ENCODE measurements at places on chromosomes 3 and 15.
A peak's percentile ranks its signal among the peaks of the same experiment; 100 is the strongest.

DNA sequence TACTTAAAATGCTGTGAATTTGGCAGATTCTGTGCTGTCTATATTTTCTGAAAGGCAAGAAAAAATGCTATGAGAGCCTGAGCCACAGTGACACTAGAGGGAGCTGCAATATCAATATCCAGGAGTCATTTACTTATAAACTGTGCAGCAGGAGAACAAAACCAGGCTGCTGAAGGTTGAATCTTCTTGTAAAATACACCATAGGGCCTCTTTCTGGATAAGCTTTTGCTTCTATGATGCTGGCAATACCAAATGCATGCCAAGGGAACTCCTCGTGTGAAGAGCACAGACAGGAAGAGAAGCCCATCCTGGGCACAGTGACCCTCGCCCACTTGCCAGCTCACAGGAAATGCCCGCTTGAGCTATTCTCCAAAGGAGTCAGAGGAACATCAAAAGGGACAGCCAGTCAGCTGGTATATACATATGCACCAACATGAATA, 48.0 kb upstream of the TSPAN3 start:
- DNase-seq, result peak; percentile 37

DNA sequence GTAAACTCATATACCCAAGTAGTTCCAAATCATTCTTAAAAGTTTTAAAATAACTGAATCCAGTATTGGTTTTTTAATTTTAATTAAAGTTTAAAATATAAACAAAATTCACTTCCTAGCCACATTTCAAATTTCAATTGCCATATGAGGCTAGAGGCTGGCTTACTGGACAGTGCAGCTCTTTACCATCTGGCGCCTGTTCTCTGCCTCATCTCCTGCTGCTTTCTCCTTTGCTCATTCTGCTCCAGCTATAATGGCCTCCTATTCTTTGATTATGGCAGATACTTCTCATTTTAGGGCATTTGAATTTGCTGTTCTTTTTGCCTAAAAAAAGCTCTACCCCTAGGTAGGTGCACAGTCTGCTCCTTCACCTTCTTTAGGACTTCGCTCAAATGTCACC, 19.1 kb downstream of the ARMC8 start:
- DNase-seq, result peak; percentile 69

- DNase-seq, result no peak
Observed at GRCh38 chr3:70556056-70556455, 243.6 kb upstream of the MDFIC2 start.

GRCh38 chr3:229183-229661, 32.7 kb downstream of the CHL1 start:
- no peak for DNase-seq

DNA sequence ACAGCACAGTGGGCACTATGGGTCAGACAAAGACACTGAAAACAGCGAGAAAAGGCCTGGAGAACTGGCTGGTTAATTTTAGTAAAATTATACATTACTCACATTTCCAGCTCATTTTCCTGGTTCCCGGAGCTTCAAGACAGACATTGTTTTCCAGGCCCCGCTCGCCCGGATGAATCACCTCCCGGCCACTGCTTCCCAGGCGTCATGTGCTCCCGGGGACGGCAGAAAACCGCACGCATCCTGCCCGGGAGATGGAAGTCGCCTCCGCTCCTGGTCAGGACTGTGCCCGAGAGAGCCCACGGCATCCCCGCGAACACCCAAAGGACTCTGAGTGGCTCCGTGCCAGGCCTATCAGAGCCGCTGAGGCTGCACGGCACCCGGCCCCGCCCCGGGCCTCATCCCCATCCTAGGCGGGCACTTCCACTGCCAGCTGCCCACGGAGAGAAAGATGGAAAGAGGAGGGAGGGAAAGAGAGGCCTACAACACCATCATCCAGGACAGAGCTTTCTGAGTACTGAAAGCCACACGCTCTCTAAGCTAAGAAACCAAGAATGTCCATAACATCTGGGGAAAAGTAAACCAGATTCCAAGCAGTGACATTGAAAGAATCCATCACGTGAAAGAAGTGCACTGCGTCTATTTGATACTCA, 75.1 kb downstream of the VGLL4 start:
- DNase-seq, result no peak

GRCh38 chr3:127034990-127035652, 52.2 kb downstream of the PLXNA1 start:
- DNase-seq, result no peak

DNA sequence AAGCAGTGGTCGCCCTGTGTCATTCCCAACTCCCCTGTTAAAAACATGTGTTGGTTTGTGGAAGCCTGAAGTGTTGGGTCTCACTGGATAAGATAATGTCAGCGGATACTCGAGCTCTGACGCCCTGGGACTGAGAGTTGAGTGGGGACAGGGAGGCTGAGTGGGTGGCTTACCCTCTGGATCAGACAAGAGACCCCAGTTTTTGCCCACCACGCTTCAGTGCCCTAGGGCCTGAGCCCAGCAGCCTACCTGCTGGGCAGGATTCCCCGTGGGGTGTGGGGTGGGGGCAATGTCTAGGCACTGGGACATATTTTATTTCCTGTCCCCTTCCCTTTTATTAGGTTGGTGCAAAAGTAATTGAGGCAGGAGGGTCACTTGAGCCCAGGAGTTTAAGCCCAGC, 75.0 kb downstream of the SMAD6 start:
- no peak for DNase-seq

GRCh38 chr3:161163297-161163696, 57.8 kb upstream of the NMD3 start:
- no peak for DNase-seq

- no peak for DNase-seq
Observed at GRCh38 chr15:71301958-71302621, 186.8 kb downstream of the THSD4 start.

DNA sequence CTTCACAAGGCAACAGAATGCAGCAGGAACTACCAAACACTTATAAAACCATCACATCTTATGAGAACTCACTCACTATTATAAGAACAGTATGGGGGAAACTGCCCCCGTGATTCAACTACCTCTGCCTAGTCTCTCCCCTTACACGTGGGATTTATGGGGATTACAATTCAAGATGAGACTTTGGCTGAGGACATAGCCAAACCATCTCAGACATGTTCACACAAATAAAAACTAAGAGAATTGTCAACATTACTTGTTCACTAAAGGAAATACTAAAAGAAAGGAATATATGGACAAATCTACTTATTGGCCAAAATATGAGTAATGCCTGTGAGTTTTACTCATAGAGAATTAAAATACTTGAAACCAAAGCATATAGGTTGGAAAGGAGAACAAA, 505.1 kb downstream of the IGSF11 start:
- no peak for DNase-seq

DNA sequence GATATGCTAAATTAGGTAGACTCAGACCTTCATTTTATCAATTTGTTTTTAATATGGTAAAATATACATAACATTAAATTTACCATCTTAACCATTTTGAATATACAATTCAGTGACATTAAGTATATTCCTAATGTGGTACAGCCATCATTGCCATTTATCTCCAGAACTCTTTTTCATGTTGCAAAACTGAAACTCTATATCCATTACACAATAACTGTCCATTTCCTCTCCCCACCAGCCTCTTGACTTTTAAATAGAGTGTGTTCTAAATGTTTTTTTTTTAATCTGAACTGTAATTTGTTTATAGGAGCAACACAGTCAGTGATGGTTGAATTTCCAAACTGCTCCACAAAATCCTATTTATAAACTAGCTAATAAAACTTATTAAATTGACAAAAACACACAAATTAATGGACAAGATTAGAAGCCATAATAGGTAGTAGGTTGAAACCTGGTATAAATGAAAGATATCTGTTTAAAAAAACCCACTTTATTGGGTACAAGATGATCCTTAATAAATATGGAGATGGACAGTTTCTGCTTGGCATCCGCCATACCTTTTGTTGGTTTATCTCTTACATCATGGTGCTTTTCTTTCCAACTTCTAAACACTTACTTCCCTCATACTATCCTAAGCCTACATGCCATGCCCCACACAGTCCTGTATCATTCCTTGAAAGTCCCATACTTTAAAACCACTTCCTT, 142.4 kb downstream of the ZPLD1 start:
- no peak for DNase-seq

- DNase-seq, result no peak
Observed at GRCh38 chr3:146709969-146710368, 104.8 kb upstream of the PLSCR5 start.

DNA sequence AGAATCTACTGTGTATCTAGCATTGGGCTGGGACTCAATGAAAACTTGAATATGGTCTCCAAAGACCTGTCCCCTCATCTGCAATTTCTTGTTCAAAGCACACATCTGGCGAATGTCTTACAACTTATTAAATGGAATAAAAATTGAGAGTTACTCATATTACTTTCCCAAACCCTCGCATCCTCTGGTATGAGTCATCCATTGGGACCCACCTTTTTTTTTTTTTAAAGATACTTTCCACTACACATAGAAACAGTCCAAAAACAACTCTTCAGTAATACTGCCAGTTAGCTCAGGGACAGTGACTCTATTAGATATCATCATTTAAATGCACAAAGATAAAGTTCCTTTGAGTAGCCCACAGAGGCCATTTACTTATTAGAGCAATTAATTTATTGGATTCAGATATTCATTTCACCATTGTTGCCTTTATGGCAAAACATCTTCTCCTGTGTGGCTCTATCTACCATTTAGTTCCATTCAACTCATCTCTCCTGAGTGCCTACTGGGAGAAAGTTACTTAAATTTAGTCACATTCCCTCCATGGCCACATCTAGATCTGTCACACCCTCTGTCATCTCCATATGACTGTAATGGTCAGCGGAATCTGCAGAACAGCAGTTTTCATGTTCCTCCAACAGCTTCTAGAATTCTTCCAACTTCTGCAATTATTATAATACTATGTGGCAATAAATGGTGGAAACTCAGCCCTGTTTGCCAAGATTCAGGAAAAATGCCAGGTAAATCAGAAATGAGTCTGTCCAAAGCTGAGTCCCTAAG, 77.9 kb upstream of the ARHGEF3 start:
- no peak for DNase-seq

DNA sequence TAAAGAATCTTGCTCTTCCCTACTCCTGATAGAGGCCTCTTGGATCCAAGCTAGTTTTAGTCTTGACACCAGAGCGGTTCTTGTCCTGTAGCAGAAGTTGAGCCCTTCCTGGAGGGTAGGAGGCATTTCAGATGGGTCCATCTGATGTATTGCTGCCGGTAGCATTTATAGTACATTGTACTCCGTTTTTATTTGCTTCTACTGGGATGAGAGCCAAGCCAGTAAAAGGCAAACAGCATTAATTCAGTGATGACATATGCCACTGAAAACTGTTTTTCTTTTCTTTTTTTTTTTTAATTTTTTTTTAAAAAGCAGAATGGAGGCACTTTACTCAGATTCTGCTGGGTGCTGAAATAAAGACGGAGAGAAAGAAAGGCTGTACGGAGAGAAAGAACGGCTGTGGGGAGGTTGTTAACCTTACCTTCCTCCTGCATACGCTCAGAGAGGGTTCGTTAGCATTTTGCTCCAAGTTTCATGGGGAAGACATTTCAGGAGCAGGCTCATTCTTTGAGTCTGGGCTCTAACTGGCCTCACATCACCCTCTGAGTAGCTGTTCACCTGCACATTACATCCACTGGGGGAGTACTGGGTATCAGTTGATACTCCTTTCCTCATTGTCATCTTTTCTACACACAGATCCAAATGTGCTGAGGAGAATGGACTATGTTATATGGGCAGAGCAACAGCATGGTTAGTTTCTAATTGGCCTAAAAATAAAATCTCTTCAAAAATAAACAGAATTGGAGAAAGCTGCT, 161.5 kb downstream of the FEZF2 start:
- DNase-seq, result no peak

DNA sequence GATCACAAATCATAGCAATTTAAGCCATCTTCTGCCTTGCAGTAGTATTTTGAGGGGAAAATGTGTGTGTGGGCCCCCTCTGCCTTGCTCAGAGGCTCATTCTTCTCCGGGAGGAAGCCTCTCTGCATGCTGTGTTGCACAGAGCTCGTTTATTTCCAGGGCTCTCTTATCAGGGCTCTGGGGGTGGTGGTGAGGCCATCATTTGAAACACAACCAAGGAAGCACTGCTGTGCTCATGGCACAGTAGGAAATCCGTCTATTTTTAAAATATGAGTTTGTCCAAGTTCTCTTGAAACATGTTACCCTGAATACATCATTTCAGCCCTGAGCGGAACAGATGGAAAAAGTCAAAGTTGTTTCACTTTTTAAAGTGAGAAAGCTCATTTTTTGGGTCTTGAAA, 369.0 kb upstream of the CFAP20DC start:
- DNase-seq, result no peak

DNA sequence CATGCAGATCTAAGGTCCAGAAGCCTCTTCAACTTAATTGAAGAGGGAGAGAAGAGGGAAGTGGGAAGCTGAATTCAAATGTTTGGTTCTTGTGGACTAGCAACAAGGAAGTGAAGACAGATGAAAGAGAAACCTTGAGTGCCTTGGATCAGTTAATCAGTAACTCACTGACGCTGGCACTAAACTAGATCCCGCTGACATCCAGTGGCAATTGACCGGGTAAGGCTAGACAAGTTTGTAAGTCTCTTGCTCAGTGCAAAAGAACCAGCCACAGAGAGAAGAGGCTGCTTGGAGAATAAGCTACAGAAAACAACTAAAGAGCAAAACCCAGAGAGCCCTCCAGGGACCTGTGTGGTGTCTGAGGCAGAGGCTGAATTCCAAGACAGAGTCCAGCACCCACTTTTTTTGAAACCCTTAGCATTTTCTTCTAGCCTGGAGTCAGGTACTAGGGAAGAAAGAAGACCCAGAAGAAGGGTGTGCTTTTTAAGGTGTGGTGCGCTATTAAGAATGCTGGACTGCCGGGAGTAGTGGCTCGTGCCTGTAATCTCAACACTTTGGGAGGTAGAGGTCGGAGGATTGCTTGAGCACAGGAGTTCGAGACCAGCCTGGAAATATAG, 6.9 kb downstream of the PLCH1 start:
- DNase-seq, result no peak

DNA sequence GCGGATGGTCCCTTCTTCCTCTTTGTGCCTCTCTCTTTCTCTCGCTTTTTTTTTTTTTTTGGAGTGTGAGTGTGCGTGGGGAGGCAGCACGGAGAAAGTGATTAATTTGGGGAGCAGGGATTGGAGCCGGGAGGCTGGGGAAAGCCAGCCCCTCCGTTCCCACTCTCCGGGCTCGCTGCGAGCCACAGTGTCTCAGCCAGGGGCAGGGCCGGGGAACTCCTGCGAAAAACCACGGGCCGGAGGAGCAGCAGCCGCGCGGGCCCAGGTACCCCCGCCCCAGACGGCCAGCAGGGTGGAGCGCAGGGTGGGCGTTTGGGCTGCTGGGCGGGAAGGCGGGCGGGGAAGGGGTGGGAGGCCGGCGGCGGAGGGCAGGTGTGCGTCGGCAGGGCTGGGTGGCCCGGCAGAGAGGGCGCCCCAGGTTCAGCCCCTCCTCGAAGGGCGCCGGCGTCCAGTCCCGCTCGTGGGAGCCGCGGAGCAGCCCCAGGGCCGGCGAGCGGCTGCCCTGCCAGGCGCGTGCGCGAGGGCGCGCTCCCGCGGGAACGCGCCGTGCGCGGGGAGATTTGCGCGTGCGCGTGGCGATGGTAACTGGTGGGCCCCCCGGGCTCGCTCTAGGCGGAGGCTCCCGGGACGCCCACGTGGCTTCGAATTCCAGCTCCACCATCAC, 1.4 kb downstream of the CHL1 start:
- DNase-seq, result no peak

Data from NCI-H446 (cell line).